ENCODE measurements at places on chromosomes 11 and 22. TPM values are rescaled to one million over a fixed set of nuclear protein-coding genes. Genes with fewer than 3 reads are reported as not detected.

Gene CACNA1I
- 30.1 TPM for total RNA-seq

Gene RNF215
- total RNA-seq = 4.6 TPM

Gene OR5D14
- not detected for total RNA-seq

Gene OR2AG2
- not detected for total RNA-seq

Gene BCO2
- total RNA-seq = 1.1 TPM

Gene SYT8
- total RNA-seq = not detected

Gene DNAJB7
- total RNA-seq = not detected
